ENCODE measurements at places on chromosomes 2 and 18.

DNA sequence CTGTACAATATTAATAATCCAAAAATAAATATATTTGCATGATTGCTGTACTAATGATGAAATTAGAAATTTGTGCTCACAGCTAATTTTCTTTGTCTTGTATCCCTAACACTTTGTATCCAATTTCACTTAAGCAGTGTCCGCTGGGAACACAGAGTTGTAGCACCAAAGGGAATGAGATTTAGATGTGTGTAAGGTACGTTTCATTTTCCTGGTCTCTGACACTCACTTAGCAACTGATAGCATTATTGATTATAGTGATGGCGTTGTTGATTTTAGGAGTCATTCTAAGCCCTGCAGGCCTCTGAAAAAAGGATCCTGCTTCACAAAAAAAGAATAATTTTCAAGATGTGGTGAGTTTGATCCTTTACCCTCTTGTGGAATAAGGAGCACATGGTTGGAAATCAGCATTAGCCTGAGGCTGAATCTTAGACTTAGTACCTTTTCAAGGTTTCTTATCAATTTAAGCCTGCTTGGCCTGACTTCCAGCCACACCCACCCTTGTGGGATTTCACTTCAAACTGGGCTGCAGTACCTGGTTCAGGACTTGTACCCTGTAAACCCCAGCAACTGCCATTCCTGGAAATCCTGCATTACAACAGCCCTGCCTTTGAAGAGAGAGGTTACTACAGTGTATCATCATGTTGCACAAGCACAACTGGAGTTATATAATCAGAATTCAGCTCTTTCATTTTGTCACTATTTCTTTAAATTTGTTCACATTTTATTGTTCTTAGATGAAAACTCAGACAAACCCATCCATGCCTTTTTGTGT, 116.2 kb downstream of the RND3 start:
- DNase-seq, result no peak

- DNase-seq, result no peak
Observed at GRCh38 chr2:151292141-151292540, 2.7 kb upstream of the NMI start.

DNA sequence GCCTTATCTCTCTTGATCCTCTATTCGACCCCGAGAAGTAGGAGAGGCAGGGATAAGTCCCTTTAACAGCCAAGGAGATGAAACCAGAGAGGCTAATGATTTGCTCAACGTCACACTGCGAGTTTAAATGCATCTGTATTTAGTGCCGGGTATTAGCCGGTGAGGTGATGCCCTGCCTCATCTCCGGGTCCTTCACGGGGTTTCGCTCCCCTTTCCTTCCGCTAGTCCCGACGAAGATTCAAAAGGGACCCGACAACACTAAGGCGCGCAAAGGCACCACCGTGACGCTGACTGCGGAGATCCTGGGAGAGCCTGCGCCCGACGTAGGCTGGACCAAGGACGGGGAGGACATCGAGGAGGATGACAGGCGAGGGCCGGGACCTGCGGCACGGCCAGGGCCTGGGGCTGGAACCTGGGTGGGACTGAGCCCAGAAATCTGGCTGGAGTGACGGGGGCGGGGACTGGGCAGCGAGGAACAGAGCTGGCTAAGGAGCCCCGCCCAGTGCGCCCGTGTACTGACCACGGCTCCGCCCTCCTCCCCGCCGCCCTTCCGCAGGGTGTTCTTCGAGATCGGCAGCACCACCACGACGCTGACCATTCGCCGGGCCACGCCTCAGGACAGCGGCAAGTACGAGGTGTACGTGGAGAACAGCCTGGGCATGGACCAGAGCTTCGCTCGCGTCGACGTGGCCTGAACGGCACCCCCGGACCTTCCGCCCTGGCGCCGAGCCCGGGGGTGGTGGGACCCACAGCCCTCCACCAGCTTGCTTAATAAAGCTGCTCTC, 1.0 kb upstream of the GMPPA start:
- DNase-seq, result no peak

GRCh38 chr2:51027968-51028367, 4.0 kb downstream of the NRXN1 start:
- DNase-seq, result no peak

GRCh38 chr2:226956659-226957058, 120.8 kb downstream of the RHBDD1 start:
- no peak for DNase-seq

GRCh38 chr2:233572468-233572867, 5.9 kb upstream of the USP40 start:
- DNase-seq, result no peak

GRCh38 chr2:239882331-239882732, 142.8 kb downstream of the NDUFA10 start:
- DNase-seq, result peak; percentile 1

- no peak for DNase-seq
Observed at GRCh38 chr2:158586491-158586890, 129.7 kb downstream of the PKP4 start.

GRCh38 chr18:62621546-62621945, 93.8 kb upstream of the PHLPP1 start:
- DNase-seq, result no peak

DNA sequence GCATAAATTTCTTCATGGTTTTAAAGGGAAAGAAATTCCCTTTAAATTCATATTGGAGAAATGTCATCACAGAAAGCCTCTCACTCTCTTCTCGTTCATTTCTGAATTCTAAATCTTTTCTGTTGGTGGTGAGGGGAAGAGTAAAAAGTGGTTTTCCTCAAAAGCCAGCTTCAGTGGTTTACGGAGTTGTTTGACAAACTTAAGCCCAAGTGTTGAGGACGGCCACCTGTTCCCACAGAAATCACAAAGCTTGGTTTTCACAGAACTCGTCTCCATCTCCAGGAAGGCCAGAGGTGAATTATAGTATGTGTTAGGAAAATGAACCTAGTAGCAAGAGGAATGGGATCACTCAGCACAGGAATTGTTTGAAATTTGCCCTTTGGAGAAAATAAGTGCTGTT, 316.2 kb downstream of the PDE11A start:
- DNase-seq, result no peak

DNA sequence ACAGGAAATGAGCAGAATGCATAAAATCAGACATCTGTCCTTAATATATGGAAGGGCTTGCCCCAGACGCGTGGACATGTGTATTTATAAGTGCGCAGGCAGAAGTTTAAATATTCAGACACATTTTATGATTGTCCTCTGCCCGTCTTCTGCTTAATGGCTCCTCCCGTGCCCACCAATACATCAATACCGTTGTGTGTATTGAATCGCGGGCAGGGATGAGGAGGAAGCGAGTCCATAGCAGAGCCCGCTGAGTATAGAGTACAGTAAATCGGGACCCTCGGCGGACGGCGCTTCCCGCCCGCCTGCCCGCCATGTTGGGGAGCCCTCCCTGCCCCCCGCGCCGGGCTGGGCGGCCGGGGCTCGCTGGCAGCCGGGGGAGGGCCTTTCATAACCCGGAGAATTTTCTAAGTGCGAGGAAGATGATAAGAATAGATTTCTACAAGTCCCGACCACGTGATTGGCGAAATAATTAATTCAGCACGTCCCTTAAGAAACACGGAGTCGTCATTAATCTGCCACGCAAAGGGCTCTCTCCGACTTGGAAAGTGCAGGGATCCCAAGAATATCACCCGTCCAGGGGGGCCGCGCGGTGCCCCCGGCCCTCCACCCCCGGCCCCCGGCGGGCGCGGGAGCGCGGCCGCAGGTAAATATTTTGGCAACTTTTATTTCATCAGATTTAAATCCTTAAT, at the start of gene HOXD3:
Gene HOXD3, plus strand, starts transcription at position 501 of the 692 bp plus-strand sequence. CDS start 11,808 bp downstream, outside the sequence.
- peak; percentile 23 for DNase-seq

- DNase-seq, result no peak
Observed at GRCh38 chr2:75030218-75031009, 72.0 kb downstream of the POLE4 start.

GRCh38 chr2:110755491-110756078, 23.2 kb downstream of the ACOXL start:
- peak; percentile 1 for DNase-seq

DNA sequence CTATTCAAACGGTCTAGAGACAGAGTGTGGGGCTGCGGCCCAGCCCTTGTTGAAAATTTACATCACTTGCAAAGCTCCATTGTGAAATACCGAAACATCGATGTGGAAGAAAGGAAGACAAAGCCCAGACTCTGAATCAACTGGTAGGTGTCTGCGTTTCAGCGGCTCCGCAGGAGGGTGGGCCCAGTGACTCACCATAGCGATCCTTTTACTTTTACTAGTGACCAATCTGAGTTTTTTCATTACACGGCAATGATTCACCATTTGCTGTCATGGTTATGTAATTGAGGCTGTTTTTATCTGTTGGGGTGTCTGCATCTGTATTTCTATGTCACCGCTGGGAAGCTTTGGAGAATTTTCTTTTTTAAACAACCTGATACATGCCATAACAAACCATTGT, 66.6 kb upstream of the ODC1 start:
- DNase-seq, result no peak

DNA sequence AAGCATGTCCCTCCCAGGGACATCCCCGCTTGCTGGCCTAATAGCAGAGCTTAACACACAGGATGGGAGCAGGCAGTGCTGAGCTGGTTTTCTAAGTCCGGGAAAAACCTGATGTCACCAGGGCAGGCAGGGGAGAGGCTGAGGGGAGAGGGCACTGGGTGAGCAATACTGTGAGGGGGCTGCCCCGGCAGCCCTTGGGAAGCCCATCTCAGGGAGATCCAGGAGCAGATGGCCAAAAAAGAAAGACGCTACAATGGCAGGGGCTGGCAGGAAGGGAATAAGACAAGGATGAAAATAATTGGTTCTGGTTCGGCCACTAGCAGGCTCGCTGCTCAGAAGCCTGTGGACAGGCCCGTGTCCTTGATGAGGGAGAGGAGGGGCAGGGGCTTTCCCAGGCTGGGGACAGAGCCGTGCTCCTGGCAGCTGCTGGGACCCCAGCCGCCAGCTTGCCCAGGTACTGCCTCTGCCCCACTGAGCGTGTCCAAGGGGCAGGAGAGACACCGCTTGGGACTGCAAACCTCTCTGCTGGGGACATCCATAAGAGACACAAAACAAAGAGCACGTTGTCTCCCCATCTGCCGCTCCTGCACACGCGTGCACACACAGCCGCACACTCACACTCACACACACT, 30.2 kb downstream of the SMAD7 start:
- no peak for DNase-seq

- DNase-seq, result no peak
Observed at GRCh38 chr18:58937887-58938267, 73.2 kb downstream of the ZNF532 start.

- no peak for DNase-seq
Observed at GRCh38 chr2:195600778-195601177, 56.2 kb upstream of the SLC39A10 start.

- no peak for DNase-seq
Observed at GRCh38 chr2:42971947-42972736, 179.8 kb upstream of the HAAO start.

- DNase-seq, result no peak
Observed at GRCh38 chr2:237551071-237551574, 15.3 kb upstream of the PRLH start.

GRCh38 chr2:33505966-33506365, 29.5 kb downstream of the RASGRP3 start:
- no peak for DNase-seq

DNA sequence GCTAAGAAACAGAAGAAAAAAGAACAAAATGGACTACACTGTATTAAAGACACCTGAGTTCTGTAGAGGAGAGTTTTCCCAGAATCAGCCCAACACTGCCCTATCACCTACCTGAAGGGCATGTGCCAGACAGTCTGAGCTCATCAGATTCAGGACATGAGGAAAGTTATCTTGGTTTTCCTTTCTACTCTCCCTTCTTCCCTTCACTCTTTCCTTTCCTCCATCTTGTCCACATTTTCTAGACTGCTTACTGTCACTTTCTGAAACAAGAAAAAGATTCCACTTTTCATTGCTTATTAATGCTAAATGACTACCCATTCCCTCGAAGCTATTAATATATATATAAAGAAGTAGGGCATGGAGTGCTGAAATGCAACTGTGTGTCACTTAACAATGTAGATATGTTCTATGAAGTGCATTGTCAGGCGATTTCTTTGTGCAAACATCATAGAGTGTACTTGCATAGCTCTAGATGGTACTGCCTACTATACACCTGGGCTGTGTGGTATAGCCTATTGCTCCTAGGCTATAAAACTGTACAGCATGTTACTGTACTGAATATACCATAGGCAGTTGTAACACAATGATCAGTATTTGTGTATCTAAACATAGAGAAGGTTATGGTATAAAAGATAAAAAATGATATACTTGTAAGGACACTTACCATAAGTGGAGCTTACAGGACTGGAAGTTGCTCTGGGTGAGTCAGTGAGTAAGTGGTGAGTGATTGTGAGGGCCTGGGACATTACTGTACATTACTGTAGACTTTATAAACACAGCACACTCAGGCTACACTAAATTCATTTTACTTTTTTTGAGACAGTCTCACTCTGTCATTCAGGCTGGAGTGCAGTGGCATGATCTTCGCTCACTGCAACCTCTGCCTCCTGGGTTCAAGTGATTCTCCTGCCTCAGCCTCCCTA, 145.5 kb upstream of the ITGA6 start:
- no peak for DNase-seq

GRCh38 chr2:230124757-230125431, 56.2 kb upstream of the SLC16A14 start:
- no peak for DNase-seq

DNA sequence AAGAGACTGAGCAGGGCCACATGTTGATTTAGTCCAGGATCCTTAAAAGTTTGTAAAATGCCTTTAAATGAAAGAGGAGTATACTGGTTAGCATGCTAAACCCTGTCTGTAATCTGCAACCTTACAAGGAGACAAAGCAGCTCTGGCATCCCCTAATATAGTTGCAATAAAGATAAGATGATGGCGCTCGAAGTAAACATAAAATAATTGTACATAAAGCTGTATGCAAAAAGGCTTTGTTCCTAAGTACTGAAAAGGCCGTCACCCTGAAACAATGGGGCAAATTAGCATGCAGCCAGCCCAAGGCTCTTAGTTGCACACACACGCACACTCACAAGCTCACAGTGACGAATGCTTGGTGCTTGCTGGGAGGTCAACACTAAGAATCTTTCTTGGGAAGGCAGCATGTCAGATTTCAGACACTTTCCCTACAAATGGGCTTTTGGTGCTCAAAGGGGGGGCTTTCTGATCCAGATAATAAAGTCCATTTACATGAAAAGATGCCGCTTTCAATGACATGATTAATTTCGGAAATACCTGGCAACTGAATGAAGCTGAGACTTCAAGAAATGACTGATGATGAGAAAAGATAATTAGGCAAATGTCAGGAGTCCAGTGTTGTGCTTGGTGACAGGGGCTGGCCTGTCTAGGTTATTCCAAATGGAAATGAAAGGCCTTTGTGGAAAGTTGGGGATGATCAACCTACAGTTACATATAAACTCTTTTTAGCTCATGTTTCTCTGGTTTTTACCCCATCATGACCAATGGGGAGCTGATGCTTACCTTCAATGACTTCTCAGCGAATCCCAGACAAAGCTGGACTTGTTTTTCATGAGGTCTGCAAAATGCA, 370.3 kb downstream of the MEIS1 start:
- no peak for DNase-seq

- no peak for DNase-seq
Observed at GRCh38 chr2:10016001-10016801, 27.1 kb upstream of the KLF11 start.

GRCh38 chr2:105617631-105618350, 126.9 kb upstream of the NCK2 start:
- no peak for DNase-seq

All from NCI-H1105 (cell line).